ENCODE measurements at places on chromosomes 4 and X. TPM values are rescaled to one million over a fixed set of nuclear protein-coding genes. Genes with fewer than 3 reads are reported as not detected.
A peak's percentile ranks its signal among the peaks of the same experiment; 100 is the strongest.

- DNase-seq = no peak
Measured at GRCh38 chr4:183909801-183910200, 4.7 kb downstream of the STOX2 start.

GRCh38 chr4:84401701-84402306 is 97.3 kb downstream of the NKX6-1 start:
- DNase-seq = no peak

Gene TCEAL6
- total RNA-seq = not detected

Gene CD40LG
- total RNA-seq = 0.15 TPM

Gene MTHFD2L
- 8.5 TPM for total RNA-seq

Gene CYLC1
- not detected for total RNA-seq

DNA sequence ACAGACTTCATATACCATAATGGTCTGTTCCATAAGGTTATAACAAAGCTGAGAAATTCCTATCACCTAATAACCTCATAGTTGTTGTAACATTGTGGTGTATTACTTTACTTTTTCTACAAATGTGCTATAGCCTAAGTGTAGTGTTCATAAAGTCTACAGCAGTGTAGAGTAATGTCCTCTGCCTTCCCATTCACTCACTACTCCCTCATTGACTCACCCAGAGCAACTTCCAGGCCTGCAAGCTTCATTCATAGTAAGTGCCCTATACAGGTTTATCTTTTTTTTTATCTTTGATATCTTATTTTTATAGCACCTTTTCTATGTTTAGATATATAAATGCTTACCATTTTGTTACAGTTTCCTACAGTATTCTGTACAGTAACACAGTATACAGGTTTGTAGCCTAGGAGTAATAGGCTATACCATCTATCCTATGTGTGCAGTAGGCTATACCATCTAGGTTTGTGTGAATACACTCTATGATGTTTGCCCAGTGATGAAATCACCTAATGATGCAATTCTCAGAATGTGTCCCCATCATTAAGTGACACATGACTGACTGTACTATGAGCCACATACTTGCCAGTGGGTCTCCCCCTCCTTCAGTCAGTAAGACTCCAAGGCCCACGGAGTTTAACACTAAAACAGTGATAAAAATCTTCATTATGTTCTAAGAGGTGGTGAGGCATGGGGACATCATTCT is 299.9 kb downstream of the UNC5C start:
- DNase-seq = no peak

Gene SOD3
- total RNA-seq = 69.8 TPM

DNA sequence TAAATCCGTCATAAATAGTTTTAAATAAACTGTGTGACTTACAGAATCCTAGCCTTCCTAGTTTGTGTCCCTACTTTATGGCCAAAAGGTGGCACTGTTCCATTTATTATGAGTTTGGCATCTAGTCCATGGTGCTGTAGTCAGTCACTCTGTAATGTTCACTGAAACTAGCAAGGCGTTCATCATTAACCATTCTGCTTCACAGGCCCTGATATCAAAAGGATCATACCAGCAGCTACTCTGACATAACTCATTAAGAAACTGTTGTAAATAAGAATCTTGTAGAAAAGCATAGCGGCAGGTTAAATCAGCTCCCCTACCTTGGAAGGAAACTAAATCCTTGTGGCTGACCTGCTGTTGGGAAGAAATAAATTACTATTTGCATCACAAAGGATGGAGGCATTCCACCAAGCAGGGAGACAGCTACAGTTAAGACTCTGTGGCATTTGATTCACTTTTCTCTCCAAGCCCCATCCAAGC is 919.6 kb upstream of the DIAPH2 start:
- no peak for DNase-seq

Gene EMCN
- total RNA-seq = 39.6 TPM

DNA sequence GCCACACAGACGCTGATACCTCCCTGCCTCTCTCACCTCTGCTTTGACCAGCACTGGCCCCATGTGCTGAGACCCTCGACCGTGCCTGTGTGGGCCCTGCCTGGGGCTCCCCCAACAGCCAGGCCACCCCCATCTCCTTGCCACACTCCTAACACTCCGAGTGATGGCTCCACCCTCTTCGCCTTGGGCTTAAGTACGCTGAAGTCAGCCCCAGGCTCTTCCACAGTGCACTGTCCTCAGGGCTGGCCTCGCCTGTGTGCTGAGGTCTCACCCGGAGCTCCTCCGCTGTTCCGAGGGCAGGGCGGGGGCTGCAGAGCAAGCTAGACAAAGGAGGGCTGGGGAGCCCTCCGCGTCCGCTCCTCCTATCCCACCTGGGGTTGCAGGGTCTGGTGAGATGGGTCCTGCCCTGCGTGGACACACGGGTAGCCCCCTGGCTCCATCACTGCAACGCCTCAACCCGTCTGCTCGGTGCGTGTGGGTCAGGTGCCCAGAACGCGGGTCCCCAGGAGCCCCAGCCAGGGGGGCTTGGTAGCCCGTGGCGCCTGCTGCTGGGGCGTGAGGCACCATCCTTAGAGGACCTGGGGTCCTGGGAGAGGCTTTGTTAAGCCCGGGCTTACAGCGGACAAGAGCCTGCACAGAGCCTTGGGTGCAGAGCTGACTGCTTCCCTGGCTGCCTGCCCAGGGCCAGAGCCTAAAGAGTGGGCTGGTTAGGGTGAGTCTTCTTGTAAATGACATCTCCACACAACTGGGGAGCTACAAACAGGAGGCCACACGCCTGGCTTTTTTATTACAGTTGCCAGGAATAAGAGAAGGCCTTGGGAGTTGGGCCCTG is 42.6 kb upstream of the NKX1-1 start:
- DNase-seq = peak; percentile 18

Gene GPR34
- 8.6 TPM for total RNA-seq

Gene ITM2A
- 68.4 TPM for total RNA-seq

- no peak for DNase-seq
Measured at GRCh38 chr4:153780221-153780620, 8.7 kb downstream of the SFRP2 start.

Gene ODAPH
- not detected for total RNA-seq

Gene SERTM2
- total RNA-seq = not detected

DNA sequence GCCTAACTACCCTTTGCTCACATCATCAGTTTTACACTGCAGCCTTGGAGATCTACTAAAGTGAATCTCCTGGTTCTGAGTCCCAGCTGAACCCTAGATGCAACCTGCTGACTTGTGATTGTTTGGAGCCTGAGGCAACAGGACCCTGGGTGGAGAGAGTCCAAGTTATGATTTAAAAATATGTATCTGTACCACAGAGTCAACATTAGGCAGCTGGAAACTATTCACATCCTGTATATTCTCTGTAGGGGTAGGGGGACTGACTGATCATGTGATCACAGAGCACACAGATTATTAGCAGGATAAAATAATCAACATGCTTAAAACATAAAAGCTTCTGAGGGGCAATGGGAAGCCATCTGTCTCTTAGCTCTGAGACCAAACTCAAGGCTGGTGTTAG is 52.1 kb downstream of the CT47B1 start:
- DNase-seq = no peak

Gene CWH43
- not detected for total RNA-seq

DNA sequence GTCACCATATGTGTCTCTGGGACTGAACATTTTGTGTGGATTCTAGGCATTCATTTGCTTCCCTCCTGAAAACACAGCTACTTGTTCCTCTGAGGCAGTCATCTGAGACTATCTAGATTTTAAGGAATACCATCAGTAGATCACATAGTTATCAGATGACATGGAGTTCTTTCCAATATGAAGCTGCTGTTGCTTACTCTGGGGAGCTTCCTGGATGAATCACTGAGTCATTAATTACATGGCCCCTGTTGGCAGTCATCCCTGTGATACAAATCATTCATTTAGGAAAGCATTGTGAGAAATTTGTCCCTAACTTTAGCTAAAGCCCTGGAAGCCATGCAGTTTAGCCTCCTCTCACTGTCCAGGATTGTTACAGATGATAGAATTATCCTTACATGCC is 98.2 kb upstream of the ARSJ start:
- DNase-seq = no peak

DNA sequence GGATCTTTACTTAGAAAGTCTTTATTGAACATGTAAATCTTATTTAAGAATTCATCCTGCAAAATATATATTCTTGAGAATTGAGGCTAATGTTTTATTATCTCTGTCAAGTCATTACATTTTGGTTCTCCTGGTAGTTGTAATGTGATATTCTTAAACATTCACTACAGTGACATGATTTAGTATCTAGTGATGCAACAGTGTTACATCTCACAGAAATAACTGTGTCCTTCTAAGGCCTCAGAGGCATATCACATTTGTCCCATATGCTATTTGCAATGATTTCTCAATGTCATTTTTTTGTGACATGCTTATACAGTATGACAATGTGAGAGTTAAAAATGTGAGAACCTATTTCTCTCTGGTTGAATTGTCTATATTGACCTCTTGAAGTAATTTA is 34.1 kb downstream of the PRRG1 start:
- DNase-seq = no peak

DNA sequence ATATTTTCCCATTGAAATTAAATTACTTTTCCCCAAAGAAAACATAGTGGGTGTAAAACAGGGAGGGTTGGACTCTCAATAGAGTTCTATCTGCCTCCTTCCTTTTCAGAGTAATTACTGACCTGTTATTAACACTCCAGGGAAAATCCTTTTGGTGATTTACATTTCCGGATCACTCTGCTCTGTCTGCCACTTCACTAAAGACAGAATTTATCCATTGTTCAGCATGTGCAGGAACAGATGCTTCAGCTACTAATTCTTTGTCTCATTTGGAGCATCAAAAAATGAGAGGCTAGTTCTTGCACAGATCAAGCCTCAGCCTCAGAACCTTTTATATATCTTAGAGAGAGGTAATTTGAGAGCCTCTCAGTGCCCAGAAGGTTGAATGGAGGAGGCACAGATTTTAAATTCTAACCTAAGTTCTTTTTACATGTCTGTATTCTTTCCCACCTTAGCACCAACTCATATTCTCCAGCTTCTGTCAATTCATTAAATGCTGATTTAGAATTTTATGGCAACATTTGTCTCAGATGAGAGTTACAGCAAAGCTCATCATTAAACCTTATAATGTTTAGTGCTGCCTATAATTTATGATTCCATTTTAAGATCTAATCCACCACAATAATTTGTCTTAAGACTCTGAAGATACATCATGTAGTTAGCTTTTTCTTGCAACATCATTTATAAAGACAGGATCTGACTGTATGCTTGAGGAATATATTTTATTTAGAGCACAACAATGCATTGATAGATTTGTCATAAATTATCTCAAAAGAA is 1494.4 kb downstream of the STIM2 start:
- no peak for DNase-seq

Gene RHOXF2
- total RNA-seq = not detected

DNA sequence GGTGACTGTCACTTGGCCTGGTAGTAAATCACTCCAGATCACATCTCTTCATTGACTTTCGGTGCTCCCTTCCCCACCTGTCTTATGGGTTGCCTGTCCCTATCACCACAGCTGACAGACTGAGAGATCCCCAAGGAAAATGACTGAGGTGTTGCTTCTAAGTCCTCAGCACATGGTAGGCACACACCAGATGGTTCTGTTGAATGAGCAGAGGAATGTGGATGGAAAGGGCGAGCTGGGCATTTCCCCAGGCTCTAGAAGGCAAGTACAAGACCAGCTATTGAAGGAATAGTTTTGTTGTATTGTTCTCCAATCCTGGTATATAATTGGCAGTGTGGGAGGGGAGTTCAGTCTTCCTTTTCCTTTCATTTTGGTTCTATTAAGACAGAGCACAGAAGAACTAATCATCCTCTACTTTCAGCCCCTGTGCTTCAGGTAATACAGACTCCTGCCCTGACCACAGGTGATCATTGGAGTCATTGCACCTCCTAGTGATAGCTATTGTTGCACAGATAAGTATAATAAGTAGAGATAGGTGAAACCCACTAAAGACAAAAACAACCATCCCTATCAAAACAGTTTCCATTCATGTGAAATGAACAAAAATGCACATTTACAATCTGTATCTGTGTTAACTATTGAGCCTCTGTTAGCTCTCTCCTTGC is 158.6 kb downstream of the TRAM1L1 start:
- no peak for DNase-seq

- DNase-seq = no peak
Measured at GRCh38 chrX:136176399-136176825, 29.1 kb downstream of the FHL1 start.

Gene ARHGEF38
- not detected for total RNA-seq

DNA sequence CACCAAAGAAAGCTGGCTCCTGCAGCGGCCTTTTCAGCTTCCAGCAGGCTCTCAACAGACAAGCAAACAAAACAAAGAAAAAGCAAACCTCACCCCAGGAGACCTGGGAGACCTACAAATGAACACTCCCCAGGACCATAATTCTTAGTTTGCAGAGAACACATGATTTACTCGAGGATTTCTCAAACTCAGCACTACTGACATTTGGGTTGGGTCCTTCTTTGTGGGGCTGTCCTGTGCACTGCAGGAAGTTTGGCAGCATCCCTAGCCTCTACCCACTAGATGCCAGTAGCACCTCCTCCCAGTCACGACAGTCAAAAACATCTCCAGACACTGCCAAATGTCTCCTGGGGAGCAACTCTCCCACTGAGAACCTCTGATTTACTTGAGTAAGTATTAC is 21.9 kb downstream of the APOO start:
- DNase-seq = no peak

DNA sequence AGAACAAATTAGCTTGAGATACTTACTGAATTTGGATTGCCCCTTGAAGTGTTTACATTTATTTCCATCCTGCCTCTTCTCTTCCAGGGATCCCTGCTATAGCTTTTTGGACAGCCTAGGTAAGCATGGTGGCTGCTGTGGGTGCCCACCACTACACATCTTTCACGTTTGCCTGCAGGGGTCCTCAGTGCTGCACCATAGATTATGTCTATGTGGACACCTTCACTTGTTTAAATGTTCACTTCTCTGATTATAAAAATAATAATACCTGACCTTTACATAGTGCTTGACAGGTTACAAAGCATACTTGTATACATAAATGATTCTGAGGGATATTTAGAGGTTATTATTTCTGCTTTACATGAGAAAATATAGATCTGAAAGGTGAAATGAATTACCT is 67.9 kb upstream of the SLC4A4 start:
- no peak for DNase-seq

Gene PNMA3
- total RNA-seq = 1.8 TPM

DNA sequence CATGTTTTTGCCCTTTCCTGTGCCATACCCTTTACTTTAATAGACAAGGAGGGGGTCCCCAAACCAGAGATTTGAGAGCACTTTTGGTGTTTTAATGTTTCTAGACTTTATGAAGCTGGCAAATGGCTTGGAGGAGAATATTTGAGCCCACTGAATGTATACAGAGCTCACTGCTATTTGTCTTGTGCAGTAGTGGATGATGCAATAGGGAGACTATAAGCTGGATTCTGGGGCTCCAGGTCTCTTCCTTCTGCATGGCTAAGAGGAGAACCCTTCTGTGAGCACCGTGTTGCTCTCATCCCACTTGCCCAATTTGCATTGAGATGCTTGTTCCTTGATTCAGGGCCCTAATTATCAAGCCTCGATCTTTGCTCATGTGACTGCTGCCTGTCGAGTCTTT is 8.9 kb upstream of the PUDP start:
- DNase-seq = no peak

- no peak for DNase-seq
Measured at GRCh38 chrX:45186643-45187026, 14.0 kb downstream of the DIPK2B start.

Gene CLCN5
- 2.3 TPM for total RNA-seq
